ENCODE measurements at places on chromosomes 12 and 14.

DNA sequence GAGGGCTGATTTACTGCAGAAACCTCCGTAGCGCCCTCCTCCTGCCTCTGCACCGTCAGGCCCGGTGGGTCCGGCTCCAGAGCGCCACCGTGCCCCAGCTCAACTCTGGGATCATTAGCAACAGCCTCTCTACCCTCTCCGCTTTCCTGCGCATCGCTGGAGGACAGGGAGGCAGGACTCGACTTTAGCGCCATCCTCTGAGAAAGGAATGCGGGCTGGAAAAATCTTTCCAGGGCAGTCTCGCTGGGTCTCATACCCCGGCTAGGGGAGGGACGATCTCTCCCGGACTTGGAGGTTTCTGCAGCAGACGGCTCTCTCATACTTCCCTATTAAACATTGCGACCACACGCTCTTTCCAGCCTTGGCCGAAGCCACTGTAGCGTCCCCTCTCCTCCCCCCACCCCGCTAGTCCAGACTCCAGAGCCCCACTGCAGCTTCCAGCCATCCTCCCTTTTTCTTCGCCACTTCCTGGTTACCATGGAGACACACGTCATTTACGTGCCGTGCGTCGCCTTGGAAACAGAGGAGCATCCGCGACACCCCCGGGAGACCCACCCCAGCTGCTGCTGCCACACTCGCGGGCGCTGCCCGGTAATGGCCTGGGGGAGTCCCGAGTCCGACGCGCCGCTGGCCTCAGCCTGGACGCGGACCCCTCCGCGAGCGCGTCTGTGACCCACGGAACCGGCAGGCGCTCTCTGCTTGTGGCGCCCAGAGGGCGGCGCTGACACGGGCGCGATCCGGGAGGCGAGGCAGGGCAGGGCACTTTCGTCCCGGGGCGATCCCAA, at the start of gene CCDC184:
Gene CCDC184 (plus strand): TSS at position 554 of the 785 bp plus-strand sequence. CDS start 479 bp downstream, outside the sequence.
- DNase-seq, result peak; percentile 70

GRCh38 chr12:91577586-91578539, 395.2 kb upstream of the DCN start:
- DNase-seq, result no peak

- no peak for DNase-seq
These were observed 7.8 kb downstream of the AMN start for GRCh38 chr14:102930138-102930752.

- no peak for DNase-seq
These were observed 90.4 kb downstream of the CRACR2A start for GRCh38 chr12:3662521-3662921.

- no peak for DNase-seq
These were observed 72.8 kb upstream of the ZDHHC17 start for GRCh38 chr12:76690921-76691700.

DNA sequence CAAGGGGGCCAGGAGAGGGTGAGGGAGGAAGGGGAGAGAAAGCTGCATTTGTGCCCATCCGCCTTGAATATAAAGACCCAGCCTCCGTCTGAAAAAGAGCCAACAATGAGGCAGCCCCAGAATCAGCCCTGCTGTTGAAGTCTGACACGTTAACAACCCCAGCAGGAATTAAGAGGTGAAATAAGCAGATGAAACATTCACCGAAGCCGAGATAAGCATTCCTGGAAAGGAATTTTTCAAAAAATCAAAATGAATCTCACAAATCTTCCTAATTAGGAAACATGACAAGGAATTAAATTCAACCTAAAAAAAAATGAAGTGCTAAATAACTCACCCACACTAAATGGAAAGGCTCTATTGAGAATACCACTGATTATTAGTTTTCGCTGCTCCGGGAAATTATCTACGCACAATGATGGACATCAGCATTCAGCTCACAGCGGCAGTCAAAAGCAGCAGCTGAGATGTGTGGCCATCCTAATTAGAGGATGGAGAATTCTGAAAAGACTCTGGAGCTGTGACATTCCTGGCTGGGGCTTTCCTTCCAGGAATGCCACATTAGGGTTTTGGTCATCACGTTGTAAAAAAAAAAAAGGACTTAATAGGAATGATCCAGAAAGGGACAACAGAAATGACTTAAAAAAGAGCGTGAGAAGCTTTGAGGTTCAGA, 8.2 kb upstream of the PARP11 start:
- no peak for DNase-seq

DNA sequence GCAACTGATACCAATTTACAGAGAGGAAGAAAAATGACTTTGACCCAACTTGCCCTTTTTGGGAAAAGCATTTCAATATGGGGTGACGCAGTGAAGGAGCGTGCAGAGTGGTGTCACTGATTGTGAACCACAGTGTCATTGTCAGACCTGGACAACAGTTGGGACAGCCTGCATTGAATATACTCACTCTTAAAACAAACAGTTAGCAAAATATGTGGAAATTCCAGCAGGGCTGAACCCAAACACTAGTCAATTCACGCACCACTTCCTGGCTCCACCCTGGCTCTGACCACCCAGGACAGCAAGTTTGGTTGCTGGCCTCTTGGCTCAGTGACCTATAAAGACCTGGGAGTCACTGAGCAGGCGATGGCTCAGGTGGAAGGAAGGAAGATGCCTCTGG, 61.3 kb downstream of the NOS1 start:
- no peak for DNase-seq

DNA sequence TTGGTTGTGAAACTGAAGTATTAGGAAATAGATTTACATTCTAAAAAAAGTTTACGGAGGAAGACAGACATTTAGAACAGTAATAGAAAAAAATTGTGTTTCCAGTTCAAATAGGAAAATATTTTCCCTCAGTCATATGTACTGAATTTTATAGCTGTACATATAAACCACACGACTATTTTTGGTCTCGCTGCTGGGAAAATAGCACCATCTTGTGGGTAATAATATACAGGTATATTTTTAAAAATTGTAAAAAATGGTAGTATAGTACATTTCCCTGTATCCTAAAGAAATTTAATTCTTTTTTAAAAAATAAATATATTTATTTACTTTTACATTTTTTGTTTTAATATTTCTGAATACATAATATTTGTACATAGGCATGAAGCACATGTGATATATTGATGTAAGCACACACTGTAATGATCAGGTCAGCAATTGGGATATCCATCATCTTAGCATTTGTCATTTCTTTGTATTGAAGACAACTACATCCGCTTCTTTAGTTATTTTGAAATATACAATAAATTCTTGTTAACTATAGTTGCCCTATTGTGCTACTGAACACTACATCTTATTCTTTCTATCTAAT, 168.6 kb downstream of the ALX1 start:
- DNase-seq, result peak; percentile 15

- DNase-seq, result no peak
These were observed 37.9 kb upstream of the SLC38A2 start for GRCh38 chr12:46410495-46410894.

- no peak for DNase-seq
These were observed 138.9 kb downstream of the HMGA2 start for GRCh38 chr12:65962921-65963861.

- no peak for DNase-seq
These were observed 23.7 kb downstream of the LGMN start for GRCh38 chr14:92724516-92725340.

DNA sequence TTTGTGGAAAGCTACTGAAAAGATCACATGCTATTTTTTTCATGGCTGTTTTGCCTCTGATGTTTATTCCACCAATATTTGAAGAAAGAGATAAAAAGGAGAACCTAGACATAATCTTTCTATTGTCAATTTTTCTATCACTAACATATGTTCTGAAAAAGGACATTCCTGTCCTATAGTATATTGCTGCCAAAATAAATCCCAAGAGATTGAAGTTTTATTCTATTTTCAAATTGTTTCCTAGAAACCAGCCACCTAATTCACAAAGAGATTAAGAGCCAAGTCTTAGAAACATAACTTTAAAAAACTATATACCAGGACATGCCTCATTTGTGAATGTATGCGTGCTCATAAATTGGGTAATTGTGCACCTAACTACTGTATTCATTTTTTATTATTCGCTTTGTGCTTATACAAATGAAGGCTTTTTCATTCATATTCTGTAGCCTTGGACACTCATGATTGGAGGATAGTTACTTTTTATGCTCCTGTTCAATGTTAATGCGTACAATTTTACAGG, 200.7 kb downstream of the FUT8 start:
- no peak for DNase-seq

- no peak for DNase-seq
These were observed at the start of gene CELA1 for GRCh38 chr12:51346581-51346980. TSS of gene CELA1 (minus strand) at chr12:51346679. CDS start at chr12:51346638, 41 bp downstream.

- no peak for DNase-seq
These were observed at the start of gene ELK3 for GRCh38 chr12:96193725-96194575. TSS of gene ELK3 (plus strand) at chr12:96194375.
